ENCODE measurements at places on chromosomes 12 and 14.

DNA sequence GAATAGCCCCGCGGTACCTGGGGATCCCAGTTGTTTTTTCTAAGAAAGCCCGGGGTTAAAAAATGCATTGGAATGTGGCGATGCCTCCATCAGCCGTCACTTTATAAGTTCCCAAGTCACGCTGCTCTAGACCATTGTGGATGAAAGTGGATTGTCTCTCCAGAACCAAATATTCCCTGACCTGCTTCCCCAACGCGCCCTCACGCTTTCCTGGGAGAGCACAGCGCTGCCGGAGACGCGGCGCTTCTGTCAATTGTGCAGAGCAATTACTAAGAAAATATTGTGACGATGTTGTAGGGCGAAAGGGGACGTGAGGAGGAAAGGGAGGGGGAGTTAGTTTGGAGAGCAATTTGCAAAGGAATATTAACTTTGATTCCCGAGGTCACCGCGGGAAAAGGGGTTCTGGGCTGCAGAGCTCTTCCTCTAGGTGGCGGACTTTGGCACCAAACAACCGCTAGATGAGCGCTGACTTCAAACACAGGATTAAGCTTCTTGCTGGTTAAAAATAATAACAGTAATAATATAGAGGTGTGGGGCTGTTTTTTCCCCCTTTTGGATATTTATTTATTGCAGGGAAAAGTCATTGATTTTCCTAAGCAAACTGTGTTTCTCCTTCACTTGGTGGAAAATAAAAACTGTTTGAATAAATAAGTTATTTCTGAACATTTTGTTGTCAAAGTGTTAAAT is 9.6 kb upstream of the FOXG1 start:
- no peak for DNase-seq

DNA sequence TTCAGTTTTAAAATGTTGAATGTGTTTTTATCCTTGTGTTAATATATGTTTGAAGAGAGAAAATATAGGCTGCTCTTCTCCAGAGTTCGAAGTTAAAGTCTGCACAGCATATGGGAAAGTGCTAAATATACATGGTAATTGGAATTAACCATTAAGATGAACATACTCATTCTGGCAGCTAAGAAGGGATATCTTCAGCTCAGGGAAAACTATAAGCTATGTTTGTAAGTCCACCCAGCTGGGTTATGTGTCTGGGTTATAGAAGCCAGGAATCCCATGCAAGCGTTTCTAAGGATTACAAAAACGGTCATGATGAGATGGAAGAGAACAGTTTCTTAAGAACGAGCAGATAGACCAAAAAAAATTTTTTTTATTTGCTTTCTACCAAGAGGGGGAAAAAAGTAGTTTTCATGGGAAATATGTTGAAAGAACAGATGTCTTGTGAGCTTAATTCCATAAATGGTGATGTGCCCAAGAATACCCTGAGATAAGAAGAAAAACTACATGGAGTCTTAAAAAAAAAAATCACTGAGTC is 198.9 kb downstream of the FBXL14 start:
- no peak for DNase-seq

DNA sequence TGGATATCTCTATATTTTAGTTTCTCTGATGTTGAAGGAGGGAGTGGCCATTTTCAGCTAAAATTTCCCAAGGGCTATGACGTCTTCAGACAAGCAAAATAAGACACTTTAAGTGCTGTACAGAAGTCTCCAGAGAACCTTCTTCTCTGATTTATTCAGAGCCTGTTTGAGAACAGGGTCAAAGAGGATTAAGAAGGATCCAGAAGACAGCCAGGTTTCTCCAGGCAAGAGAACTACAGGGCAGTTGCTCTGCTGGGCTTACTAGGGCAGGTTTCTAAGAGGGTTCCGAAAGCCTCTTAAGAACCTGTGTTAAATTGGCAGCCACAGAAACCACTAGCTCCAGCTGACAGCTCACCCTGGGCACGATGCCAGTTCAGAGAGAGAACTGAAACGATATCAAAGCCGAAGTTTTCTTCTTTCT is 1.2 kb downstream of the MGP start:
- DNase-seq: no peak

DNA sequence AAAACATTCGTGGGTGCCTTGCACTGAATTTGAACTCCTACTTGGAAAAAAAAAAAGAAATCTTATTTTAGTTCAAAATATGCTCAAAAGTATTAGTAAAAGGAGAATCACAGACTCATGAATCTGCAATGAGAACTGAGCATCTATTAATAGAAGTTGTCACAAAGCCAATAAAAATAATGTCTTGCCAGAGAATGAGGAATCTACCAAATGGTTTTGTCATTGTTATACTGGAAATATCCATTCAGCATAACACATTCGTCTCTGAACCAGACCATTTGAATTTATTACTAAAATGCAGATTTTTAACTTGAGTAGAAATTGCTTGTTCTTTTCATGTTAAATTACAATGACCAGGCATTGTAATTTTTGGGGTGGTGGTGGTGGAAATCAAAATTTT is 11.6 kb upstream of the PTPRB start:
- DNase-seq: no peak

Data from HFF-Myc (cell line).